ENCODE measurements at places on chromosomes 6 and 20.

GRCh38 chr6:305371-306206 is 13.3 kb downstream of the DUSP22 start:
- no peak for DNase-seq

DNA sequence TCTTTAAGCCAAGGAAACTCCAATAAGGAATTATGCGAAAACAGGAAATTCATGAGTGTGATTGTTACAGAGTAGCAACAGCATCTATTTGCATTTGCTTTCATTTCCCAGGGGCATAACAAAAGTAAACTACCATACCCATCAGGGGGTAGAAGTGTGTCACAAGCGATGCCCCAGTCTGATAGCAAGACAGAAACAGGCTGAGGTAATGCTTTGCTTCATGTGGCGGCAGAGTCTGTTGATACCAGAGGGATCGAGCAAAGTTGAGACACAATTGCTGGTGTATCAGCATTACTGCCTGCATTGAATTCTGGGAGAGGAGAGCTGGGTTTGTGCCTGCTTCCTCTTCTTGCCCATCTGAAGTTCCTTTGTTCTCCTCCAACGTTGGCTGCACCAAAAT is 51.2 kb upstream of the LYRM2 start:
- DNase-seq, result no peak

DNA sequence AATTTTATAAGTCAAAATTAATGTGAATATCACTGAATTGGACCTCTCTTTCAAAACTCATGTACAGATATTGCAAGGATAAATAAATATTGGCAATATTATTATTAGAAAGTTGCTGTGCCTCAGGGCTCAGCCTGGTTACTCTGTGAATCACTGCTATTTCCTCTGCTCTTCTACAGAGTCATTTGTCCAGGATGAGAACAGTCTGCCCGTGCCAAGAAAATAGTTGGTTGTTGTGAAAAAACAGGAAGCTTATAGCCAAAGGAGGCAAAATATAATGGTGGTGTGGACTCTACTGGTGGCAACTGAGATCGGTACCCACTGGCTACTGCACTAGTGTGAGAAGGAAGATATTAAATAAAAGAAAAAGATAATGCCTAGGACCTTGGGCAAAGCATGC is 93.6 kb downstream of the RIMS1 start:
- no peak for DNase-seq

DNA sequence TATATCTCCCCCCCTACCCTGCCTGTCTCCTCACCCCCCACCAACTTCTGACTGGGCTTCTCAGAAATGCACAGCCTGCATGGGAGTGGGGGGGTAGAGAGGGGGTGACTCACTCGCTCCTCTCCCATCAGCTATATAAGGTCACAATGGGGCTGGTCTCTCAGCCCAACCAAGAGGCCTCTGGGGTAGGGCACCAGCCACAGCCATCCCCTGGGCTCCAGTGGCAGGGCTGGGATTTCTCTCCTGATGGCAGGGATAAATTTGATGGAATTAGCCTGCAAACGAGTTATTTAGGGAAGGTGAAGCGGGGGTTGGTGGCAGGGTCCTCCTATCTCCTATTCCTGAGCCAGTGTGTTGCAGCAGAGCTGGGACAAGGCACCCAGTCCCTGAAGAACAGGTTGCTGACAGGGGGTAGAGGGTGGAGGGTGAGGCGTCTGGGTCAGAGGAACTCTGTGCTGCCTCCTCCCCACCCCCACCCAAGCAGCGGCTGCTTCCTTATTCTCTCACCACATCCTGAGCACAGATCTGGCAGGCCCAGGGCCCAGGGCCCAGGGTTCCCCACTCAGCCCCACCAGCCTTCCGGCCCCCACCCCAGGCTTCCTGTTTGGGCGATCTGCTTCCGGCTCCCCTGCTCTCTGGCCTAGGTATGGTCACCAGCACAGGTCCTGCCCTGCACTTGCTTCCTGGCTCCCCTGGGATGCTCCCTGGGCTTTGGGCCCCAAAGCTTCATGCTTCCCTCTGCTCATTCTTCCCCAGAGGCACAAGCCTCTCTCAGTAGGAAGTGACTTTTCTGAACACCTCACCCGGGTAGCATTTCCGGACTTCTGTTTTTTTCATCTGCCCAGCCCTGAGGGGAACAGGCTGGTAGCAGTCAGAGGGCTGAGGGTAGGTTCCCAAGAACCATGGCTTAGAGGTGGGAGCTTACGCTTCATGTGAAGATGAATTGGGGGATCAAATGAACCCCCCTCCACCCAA is 4.0 kb downstream of the PPP1R18 start:
- peak; percentile 82 for DNase-seq
